ENCODE measurements at places on chromosomes 16 and 17.

DNA sequence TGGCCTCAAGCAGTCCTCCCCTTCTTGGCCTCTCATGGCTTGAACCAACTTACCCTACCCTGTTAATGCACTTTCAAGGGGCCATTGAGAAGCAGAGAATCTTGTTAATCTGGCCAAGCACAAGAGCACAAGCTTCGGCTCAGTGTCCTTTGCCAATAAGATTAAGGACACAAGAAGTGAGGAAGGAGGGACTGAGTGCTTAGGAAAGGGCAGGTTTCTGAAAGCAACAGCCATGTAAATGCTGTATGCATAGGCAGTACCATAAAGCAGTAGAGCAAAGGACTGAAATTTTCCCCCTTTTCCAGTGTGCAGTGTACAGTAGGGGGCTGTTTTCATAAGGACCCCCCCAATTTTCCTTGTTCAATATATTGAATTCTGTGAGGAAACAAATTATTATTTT, 37.7 kb downstream of the IST1 start:
- DNase-seq = no peak

DNA sequence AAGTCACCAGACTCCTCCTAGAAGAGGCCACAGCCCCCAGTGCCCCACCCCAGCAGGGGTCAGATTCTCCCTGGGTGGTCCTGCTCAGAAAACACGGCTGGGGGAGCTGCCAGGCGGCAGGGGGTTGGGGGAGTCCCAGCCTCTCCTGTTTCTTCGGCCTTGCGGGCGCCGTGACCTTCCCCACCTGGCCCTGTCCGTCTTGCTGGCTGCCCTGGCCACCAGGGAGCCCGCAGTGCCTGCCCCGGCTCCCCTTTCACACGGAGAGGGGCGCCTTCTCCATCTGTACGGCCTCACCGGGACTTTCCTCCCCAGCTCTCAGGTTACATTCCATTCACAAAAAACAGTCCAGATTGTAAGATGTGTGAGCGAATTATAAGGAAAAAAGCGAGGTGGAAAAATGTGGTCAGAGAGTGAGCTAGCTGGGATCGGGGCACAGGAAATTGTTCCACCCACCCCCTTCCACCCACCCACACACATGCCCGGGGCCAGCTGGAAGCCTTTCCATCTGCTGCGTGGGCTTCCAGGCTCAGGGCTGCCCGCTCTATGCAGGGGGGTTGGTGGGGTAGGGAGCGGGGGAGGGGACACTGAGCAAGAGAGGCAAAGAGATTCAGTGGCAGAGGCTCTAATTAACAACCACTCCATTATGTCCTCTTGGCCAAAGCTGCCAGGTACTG, 14.6 kb upstream of the CIBAR2 start:
- DNase-seq = no peak

GRCh38 chr16:22633280-22633679, 122.6 kb downstream of the NPIPB5 start:
- no peak for DNase-seq

DNA sequence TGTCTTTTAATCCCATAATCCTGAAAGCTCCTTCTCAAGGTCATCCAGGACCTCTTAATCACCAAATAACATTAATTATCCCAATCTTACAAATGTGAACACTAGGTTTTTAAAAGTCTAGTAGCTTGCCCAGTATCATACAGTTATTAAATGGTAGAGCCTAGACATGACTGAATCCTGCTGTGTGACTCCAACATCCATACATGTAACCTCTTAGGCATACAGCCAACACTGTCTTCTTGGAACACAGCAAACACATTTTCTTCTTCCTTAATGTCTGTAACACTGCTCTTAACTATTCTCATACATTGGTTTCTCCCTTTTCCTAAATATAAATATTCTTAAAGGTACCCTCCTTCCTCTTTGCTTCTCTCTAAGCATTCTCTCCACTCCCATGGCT, 13.7 kb downstream of the BRIP1 start:
- no peak for DNase-seq

- DNase-seq = no peak
Measured at GRCh38 chr16:8958344-8959167, 5.2 kb downstream of the USP7 start.

DNA sequence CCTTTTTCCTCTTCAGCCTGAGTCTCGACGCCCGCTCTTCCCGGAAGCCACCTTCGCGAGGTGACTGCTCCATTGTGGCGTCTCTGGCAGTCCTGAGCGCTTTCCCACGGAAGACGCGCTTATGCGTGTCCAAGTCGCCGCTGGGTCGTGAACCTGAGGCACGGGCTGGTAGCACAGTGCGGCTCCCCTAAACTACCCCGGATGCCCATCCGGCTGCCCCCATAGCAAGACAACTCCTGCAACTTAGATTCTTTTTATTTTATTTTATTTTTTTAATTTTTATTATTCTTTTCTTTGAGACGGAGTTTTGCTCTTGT, 2.1 kb upstream of the ESRP2 start:
- no peak for DNase-seq

GRCh38 chr17:41681776-41682175, 6.9 kb upstream of the EIF1 start:
- no peak for DNase-seq

GRCh38 chr17:36205637-36206485, 5.0 kb upstream of the CCL4L2 start:
- no peak for DNase-seq

- DNase-seq = no peak
Measured at GRCh38 chr16:86396422-86396821, 113.9 kb upstream of the FOXF1 start.

DNA sequence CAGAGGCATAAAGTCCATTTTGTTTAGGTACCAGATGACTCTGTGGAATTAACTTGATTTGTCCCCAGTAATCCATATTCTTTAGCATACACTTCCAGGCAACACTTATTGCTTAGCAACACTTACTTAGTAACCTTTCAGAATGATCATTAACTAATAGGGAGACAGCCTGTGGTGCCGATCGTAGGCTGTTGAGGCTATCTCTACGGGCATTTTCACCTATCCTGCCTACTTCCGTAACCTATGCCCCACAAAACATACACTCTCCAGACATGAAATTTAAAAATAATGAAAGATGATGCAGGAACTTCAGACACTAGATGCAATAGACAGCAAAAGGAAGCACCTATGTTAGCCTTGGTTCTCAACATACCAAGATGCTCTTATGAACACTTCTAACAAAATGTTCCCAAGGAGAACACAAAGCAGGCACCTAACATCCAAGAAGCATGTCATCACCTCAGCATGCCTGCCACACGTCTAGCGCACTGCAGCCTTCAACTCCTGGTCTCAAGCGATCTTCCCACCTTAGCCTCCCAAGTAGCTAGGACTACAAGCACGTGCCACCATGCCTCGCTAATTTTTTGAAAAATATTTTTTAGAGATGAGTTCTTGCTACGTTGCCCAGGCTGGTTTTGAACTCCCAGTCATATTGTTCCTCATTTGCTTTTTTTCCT, 34.5 kb downstream of the HLF start:
- DNase-seq = no peak

DNA sequence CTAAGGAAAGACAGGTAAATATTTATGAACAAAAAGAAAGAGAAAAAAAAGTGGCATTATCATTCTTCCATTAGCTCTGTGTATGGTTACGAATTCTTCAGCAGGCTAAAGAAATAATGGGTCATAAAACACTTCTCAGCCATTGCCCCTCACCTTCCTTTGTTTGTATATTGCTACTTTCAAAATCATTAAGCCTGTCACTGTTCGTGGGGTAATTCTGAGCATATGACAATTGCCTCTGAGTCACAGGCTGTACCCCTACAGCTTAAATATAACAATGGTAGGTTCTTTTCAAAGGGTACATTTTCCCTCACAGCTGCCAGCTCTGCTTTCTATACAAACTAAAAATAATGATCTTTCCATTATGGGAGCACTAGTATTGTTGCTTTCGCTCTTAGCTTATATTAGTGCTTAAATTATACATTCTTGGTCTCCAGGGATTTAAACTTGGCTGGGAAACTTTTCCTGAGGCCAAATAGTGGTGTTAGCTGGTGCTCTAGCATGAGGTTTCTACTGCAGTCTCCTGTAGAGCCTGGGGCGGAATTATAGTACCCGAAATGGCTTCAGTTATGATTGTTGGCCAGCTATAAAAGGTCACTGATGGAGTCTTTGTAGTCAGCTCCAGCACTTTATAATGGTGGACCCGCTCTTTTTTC, 74.7 kb upstream of the CDH11 start:
- DNase-seq = no peak

- DNase-seq = no peak
Measured at GRCh38 chr16:49588026-49588425, 214.4 kb downstream of the C16orf78 start.

- no peak for DNase-seq
Measured at GRCh38 chr17:9628509-9628908, 16.8 kb upstream of the USP43 start.

DNA sequence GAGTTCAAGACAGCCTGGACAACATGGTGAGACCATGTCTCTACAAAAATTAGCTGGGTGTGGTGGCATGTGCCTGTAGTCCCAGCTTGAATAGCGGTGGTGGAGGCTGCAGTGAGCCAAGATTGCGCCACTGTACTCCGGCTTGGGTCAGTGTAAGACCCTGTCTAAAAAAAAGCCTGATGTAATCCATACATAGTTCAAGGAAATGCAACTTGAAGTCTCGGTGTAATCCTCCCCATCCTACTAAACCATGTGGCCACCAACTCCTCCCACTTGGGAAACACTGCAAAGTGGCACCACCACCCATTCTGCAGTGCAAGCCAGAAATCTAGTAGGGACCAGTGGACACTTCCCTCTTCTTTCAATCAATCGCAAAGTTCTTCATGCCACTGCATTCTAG, 5.4 kb upstream of the KPNB1 start:
- no peak for DNase-seq

DNA sequence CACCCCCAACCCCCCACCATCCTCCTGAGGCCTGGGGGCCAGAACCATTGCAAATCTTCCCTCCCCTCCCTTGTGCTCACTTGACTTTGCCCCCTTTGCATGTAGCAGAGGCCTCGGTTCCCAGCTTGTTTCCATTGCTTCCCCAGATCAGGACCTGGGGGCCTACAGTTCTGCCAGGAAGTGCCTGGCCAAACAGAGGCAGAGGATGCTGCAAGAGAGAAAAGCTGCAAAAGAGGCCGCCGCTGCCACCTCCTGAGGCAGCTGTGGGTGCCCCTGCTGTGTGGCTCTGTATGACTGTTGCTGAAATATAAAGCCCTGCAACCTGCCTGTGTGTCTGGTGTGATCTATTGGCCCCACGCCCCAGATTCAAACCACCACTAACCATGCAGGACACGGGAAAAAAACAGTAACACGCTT, 2.3 kb downstream of the NDUFB10 start:
- no peak for DNase-seq

- DNase-seq = no peak
Measured at GRCh38 chr16:88424587-88425235, 28.4 kb upstream of the ZFPM1 start.

DNA sequence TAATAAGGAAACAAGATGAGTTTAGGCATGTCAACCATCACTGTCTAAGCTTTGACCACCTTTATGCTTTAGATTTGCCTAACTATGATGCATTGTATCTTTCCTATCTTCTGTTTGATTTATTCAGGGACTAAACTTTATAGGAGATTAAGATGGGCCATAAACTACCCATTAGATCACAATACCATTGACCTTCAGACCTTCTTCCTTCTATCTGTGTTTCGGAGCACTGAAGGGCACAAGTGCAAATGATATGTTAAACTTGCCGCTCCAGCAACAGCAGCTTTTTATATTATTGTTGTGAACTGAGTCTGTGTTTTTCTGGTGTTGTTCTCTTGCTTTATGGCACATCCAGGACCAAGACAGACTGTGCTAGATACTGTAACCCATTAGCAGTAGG, 16.6 kb upstream of the ALDH3A2 start:
- no peak for DNase-seq

- DNase-seq = no peak
Measured at GRCh38 chr16:7964744-7965143, 625.6 kb downstream of the TMEM114 start.

Data from CD4-positive, alpha-beta T cell treated with Interleukin-6 at 100 ng/mL for 8 hours (primary cell).